ENCODE measurements at places on chromosomes 6 and 20.

DNA sequence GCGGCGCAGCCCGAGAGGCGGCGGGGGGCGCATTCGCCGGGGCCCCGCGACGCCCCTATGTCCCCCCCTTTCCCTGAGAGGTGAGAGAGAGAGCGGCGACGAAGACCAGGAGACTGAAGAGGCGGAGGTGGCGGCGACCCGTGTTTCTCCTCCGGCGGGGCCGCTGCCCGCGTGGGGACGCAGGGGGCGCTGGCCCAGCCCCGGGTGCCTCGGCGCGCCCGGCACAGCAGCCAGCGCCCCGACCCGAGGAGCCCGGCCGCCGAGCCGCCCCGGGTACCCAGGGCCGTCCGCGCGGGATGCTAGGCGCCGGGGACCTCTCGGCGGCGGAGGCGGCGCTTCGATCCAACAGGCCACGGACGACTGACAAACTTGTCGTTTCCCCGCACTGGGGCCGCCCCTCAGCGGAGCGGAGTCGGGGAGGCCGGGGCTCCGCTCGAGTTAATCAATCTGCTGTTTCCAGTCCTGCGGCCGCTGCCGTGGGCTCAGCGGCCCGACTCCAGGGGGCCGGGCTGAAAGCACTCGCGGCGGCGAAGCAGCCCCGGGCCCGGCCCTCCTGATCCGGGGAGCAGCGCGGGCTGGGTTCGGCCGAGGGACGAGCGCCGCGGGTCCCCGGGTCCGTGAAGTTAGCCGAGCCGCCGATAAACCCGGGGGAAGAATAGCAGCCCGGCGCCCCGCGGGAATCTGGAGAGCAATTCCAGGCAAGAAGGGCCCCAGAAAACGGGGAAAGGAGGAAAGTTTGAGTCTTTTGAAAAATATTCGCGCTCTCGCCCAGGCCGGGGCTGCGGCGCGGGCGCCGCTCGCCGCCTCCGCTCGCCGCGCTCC lies 631 bp downstream of the MDGA1 start:
- no peak for DNase-seq

DNA sequence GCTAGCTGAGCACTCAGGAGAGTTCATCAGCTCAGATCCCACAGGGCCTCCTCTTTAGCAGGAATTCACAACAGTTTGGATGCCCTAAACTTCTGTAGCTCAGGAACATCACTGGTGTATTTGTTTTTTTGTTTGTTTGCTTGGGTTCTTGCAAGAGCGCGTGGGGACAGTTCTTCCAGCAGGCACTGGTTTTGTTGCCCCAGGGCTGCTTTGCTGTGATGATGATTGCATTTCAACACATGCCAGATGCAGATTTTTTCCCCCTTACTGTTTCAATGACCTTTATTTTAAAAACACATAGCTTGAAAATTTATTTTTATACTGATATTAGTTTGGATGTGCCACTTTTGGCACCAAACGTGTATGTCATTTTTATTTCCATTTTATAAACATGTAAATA lies 77.1 kb downstream of the DHX35 start:
- DNase-seq, result no peak

DNA sequence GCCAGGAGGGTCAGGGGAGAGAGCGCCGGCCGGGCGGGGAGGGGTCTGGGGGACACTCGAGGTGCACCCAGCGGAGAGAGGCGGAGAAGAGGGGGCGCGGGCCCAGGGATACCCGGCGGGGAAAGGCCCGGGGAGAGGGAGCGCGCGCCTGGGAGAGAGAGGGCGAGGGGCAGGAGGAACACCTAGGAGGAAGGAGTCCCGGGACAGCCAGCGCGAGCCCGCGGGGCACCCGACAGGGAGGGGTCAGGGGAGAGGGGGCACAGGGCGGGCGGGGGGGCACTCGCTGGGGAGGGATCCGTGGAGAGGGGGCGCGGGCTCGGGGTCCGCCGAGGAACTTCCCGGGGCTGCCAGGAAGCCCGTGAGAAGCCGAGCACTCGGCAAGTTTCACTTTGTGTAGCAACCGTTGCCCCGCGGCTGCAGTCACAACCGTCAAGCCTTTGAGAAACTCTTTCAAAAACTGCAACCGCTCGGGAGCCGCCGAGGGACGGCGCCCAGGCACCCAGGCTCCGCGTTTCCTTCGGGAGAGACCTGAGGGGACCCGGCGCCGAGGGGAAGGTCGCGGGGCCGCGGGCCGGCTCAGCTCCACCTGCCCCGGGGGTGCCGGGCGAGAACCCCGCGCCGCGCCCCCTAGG lies 471 bp downstream of the EZR start:
- DNase-seq, result no peak

- DNase-seq, result no peak
Measured at GRCh38 chr6:116531675-116532570, 13.6 kb downstream of the TRAPPC3L start.

Data from right renal cortex interstitium (tissue), 3 donors.